Chondrocyte (in vitro differentiated cells): ENCODE measurements at places on chromosomes 2 and 18.
A peak's percentile ranks its signal among the peaks of the same experiment; 100 is the strongest.

- no peak for DNase-seq
These were observed 114.9 kb upstream of the SIX3 start for GRCh38 chr2:44826601-44827000.

DNA sequence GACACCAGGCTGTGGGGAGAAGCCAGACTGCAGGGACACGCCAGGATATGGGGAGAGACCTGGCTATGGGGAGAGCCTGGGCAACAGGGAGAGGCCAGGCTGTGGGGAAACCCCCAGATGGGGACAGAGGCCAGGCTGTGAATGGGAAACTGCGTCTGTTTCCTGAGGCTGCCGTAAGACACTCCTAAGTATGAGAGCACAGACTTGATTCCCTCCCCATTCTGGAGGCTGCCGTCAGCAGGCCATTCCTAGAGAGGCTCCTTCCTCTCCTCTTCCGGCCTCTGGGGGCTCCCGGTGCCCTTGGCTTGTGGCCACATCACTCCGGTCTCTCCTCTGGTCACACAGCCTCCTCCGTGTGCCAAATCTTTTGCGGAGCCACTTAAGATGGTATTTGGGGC is 32.3 kb downstream of the ADI1 start:
- DNase-seq, result no peak

DNA sequence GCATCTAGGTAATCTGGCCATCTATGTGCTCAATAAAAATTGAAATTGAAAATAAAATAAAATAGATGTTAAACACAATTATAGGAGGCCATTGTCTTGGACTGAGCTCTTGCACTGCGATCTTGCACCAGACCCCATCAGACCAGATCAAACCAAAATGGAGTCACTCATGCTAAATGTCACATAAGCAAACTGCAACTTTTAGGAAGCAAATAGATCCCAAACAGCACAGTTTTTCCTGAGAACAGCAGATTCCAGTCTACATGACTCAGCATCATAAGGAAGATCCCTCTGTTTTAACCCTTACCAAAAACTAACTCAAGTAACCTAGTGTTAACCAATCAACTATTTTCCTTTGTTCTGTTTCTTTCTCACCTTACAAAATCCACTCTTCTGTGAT is 57.7 kb upstream of the LRP1B start:
- DNase-seq, result no peak

GRCh38 chr2:27723372-27724144 is 48.0 kb upstream of the MRPL33 start:
- DNase-seq, result no peak

- DNase-seq, result no peak
These were observed 113.8 kb upstream of the NRXN1 start for GRCh38 chr2:51145761-51146160.

GRCh38 chr18:79911344-79912270 is 39.8 kb downstream of the SLC66A2 start:
- DNase-seq, result peak; percentile 75

DNA sequence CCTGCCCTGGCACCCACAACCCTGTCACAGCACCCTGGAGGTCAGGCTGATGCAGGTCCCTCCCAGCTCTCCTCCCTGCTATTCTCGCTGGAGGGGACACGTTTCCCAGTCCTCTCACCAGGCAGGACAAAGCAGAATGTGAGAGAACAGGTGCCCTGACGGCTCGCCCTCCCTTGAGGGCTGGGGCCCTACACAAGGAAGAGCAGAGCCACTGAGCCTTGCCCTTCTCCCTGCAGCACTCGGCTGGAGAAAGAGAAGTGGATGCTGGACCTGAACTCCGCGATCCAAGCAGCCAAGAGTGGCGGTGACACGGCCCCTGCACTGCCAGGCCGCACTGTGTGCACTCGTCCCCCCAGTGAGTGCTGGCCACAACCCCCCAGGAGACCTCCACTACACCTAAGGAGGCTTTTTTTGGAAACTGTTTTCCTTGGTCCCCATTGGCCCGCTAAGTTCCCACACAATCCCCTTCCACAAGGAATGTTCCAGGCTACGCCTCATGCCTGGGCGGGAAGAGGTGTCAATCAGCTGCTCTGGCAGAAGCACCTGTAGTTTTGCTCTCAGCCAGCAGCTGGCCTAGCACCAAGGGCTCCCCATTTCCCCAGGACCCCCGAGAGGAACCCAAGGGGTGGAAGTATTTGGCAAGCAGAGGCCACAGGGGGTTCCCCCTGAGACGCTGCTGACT is 17.4 kb downstream of the STK25 start:
- no peak for DNase-seq

- DNase-seq, result no peak
These were observed 24.3 kb downstream of the TACR1 start for GRCh38 chr2:75174981-75175380.

GRCh38 chr18:9737006-9737405 is 28.9 kb downstream of the RAB31 start:
- DNase-seq, result no peak

DNA sequence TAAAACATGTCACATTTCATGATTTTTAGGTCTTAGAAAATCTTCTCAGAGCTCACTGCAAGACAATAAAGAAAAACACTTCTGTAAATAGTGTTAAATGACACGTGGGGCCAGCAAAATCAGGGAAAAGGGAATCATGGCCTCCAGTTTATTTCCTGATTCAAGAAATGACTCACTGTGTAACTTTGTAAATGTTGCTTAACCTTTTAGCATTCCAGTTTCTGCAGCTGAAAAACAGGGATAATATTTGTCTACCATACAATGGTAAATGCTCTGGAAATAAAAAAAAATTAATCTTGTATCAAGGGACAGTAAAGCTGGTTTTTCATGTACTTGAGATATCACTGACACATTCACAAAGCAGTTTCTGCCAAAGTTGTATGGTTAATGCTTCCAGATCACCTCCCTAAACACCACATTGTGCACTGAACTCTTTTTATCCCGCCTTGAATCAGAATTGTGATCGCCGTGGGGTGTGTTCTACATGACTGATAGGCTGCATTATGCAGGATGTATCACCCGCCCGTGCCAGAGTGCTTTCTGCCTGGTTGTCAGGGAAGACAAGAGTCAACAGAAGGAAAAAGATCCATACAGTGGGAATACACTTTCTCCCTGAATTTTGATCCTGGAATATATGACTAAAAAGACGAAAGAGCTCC is 238.8 kb downstream of the IKZF2 start:
- DNase-seq, result no peak

DNA sequence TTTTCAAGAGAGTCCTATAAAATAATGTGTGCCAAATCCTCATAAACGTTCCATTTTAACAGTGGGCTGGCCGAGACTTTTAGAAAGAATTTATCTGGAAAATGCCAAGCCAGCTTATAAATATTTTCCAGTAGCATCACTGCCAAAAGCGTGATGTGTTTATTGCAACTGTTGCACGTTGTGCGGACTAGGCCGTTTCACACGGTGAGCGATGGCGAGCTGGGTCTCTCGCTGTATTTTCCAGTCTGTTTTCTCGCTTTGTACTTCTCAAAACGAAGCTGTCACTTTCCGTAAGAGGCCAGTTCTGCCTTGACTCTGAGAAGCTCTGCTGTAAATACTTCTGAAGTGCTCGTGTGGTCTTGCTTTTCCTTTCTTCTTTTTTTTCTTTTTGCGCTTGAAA is 65.0 kb upstream of the ZNF236 start:
- no peak for DNase-seq

- DNase-seq, result no peak
These were observed 39.6 kb downstream of the EMX1 start for GRCh38 chr2:72956936-72957335.

- no peak for DNase-seq
These were observed 463 bp upstream of the DNAJB2 start for GRCh38 chr2:219278655-219279150.

GRCh38 chr2:223082706-223083105 is 30.7 kb downstream of the KCNE4 start:
- no peak for DNase-seq

- DNase-seq, result no peak
These were observed 80.6 kb upstream of the ZFP36L2 start for GRCh38 chr2:43307046-43307445.

- DNase-seq, result no peak
These were observed 282.5 kb downstream of the CLIP4 start for GRCh38 chr2:29397713-29398112.
